NCI-H524 (cell line): ENCODE measurements at places on chromosomes 5 and 9.

DNA sequence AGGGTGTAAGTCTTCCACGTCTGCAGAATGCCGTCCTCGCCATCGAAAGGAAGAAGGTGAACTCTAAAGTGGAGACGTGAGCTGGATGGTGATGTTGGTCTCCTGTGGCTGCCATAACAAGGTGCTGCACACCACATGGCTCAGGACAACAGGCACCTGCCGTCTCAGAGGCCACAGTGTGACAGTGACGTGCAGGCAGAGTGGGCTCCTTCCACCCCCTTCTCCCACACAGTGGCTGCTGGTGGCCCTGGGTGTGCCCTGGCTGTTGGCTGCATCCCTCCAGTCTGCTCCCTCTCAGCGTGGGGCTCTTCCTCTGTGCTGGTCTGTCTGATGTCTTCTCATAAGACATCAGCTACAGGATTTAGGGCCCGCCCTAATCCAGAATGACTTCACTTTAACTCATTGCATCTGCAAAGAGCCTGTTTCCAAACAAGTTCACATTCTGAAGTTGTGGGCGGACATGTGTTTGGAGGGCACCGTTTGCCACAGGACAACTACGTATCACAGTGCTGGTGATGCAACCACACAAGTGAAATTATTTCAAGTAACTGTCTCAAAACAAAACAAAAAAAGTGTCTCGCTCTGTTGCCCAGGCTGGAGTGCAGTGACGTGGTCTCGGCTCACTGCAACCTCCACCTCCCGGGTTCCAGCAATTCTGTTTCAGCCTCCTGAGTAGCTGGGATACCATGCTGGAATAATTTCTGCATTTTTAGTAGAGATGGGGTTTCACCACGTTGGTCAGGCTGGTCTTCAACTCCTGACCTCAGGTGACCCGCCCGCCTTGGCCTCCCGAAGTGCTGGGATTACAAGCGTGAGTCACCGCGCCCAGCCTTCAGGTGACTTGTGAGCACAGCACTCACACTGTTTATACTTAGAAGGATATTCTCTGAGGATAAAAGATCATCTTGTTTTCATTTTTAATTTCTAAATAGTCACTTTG is 31.2 kb upstream of the CLPTM1L start:
- DNase-seq = no peak

DNA sequence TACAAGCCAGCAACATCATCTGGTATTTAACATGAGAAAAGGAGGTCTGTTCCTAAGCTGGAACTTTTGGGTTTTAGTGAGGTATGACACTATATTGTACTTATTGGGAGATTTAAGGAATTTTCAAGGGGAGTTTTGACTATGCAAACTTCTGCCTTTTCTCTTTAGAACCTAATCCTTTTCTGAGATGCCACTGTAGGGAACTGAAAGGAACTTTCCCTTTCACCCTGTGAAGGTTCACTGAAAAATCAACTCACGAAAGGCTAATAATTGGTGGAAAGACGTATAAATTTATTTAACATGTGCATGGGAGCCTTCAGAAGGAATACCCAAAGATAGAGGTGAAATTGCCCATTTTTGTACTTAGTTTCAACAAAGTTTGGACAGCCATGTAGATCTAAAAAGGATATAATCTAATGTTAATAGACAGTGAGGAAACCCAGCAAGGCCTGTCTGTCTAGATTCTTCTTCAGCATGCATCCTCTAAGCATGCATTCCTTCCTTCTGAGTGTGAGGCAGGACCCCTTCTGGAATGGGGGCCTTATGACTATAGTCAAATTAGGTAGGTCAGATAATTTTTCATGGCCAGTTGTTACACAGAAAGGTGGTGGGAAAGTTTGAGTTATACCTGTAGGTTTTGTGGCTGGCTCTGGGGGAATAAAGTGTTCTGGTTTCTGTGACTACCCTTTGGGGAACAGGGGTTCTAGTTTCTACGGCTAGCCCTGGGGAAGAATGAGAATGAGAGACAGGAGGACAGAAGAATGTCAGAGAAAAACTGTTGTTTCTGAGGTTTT is 200.3 kb downstream of the C9orf152 start:
- no peak for DNase-seq

DNA sequence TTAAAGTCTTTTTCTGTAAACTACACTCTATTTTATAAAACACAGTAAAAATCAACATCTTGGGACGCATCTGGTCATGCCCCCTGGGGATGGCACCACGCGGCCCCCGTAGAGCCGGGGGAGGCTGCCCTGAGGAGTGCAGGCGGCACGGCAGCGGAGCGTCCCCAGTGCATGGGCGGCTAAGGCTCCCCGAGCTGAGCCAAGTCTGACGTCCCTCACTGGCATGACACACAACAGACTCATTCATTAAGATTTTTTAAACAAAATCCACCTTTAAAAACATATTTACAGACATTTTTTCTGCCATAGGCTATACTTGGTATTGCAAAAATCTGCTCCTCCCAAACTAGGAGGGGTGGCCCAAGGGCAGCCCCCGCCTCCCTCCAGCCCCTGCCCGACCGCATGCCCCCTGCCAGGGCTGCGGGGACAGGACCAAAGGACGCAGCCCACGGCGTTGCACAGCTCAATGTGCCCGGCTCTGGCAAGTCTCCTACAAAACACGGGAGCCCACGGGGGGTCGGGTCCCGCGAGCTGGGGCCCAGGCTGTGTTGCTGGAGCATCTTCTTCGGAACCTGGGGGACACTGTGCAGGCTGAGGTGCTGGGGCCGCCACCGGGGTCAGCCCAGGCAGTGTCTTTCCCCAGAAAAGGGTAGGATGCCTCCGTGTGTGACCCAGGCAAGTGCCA is 11.8 kb upstream of the SEC16A start:
- no peak for DNase-seq

DNA sequence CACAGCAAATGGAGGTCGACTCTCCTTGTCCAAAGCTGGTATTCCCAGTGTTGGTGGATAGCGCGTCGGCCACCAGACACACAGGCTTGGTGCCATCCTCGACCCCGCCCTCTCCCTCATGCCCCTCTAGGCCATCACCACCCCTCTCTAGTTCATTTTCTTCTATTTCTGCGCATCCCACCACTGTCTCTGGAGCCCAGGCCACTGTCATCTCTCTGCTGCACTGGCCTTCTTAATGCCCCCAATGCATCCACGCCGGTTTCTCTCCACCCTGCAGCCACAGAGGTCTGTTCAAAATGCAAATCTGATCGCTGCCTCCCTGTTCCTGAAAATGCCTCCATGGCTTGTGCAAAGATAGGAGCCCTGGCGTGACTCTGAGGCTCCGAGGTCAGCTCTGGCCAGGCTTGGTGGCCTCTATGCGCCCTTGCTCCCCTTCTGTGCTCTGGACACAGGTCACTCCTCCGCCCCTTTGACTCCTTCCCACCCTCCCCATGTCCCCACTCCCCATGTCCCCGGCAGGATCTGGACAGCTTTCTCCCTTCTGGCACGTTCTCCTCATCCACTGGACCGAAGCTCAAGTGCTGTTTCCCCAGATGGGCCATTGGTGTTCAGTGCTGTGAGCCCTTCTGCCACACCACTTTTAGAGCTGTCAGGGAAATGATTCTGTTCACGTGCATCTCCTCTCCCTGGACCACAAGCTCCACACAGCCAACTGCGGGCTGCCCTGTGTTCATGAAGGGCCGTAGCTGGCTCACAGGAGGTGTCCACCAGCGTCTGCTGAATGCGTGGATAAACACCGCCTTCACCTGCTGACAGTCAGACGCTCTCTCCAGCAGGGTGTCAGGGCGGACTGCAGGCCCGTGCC is 59.5 kb upstream of the RNF130 start:
- DNase-seq = peak; percentile 67

- no peak for DNase-seq
Measured at GRCh38 chr9:97633859-97634490, 354 bp downstream of the NCBP1 start.

DNA sequence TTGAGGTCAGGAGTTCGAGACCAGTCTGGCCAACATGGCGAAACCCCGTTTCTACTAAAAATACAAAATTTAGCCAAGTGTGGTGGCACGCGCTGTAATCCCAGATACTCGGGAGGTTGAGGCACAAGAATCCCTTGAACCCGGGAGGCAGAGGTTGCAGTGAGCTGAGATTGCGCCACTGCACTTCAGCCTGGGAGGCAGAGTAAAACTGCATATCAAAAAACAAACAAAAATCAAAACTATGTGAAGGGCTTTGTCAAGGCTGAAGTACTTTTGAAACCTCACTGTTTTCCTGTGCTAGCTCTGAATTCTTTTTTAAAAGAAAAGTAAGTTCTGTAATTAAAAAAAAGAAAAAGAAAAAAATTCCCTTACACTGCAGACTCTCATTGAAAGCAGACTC is 65.1 kb upstream of the KLF4 start:
- DNase-seq = no peak

DNA sequence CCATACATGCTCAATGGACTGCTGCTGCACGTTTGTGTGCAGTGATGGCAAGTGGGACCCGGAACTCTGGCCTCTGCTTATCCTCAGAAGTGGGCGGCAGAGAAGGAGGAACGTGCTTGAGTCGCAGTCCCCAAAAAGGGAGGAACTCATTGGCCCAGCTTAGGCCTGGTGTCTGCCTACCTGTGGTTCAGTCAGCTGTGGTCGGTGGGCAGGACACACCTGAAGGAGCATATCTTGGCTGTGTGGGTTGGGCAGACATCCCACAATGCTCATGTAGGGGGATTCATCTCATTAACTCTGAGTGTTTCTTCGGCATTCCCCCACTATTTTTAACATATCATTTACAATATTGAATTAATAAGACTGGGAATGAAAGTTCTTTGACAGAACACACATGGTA is 122.9 kb upstream of the IL12B start:
- no peak for DNase-seq

- no peak for DNase-seq
Measured at GRCh38 chr9:20562051-20562450, 60.2 kb downstream of the MLLT3 start.

DNA sequence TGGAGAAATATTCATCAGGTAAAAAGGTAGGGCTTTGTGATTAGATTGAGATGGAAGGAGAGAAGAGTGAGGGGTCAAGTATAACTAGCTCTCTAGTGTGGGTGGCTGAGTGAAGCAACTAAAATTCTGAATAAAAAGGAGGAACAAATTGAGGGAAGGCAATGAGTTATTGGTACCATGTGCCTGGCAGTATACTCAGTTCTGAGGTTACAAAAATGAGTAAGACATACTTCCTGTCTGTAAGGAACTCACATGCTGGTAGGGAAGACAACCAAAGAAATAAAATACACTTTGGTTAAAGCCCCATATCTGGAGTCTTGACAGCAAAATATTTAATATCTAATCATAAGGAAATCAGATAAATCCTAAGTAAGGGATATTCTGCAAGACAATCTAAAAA is 476.8 kb upstream of the C9orf72 start:
- DNase-seq = no peak

DNA sequence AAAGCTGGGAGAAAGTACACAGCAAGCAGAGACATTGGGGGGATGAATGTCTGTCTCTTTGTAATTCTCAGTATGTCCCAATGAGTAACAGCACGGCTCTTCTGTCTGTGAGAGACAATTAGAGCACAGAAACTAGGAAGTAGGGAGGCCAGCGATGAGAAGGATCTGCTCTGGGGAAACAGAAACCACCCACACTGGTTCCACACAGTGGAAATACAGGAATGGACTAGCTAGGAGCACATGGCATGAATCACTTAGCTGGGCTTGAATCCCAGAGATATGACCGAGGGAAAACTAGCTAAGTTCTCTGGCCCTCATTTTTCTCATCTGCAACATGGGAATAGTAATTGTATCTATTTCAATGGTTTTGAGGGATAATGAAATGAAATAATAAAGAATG is 895.9 kb downstream of the TLE4 start:
- DNase-seq = no peak

DNA sequence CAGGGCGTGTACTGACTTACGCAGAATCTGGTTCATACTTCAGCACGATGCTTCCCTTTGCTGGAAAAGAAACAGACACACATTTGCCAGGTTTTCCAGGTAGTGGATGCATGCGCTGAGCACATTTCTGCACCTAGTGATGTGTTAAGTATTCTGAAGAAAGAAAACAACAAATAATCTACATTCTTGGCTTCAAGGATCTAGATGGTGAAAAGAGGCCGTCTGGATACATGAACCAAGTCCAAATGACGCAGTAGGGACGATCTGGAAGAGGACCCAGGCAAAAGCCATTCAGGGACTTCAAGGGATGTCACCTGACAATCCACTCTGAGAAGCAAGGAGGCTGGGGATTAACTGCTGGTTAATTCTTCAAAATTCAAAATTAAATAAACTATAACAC is 30.4 kb downstream of the NSUN2 start:
- DNase-seq = no peak

- DNase-seq = peak; percentile 9
Measured at GRCh38 chr9:27276193-27277030, 20.5 kb downstream of the EQTN start.

- DNase-seq = no peak
Measured at GRCh38 chr9:133331221-133331620, 4.8 kb downstream of the SURF6 start.

GRCh38 chr5:151718646-151719045 is 31.9 kb upstream of the SPARC start:
- DNase-seq = no peak
